ENCODE measurements at places on chromosomes 11 and 22.

DNA sequence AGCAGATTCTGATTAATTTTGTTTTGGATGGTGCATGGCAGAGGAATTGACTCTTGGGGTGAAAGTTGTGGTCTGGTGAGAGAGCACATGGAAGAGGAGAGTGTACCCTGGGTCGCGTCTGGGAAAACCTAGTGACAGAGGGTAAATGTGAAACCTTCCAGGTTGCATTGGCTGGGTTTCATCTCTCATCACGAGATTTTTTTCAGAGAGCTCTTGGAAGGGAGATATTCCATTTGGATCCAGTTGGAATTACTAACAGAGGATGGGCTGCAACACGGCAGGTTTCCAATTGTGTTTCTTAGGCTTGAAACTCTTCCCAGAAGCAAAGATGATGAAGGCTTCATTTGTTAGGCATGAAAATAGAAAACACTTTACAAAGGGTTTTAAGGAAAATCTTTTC lies 109.7 kb upstream of the MTMR2 start:
- no peaks in the 10 kb centered on the region for H3K27me3 ChIP-seq
- no peak overlapping the region for H3K4me3 ChIP-seq
- DNase-seq: no peak
- no peak overlapping the region for H3K27ac ChIP-seq
- H3K36me3 ChIP-seq: no peaks in the 10 kb centered on the region

- H3K27me3 ChIP-seq: no peaks in the 10 kb centered on the region
- no peaks in the 10 kb centered on the region for H3K4me1 ChIP-seq
- no peak overlapping the region for H3K27ac ChIP-seq
- H3K36me3 ChIP-seq: peaks cover 57% of the 10 kb centered on the region
- no peak for DNase-seq
Measured at GRCh38 chr11:18485913-18486528, 30.4 kb downstream of the LDHAL6A start.

DNA sequence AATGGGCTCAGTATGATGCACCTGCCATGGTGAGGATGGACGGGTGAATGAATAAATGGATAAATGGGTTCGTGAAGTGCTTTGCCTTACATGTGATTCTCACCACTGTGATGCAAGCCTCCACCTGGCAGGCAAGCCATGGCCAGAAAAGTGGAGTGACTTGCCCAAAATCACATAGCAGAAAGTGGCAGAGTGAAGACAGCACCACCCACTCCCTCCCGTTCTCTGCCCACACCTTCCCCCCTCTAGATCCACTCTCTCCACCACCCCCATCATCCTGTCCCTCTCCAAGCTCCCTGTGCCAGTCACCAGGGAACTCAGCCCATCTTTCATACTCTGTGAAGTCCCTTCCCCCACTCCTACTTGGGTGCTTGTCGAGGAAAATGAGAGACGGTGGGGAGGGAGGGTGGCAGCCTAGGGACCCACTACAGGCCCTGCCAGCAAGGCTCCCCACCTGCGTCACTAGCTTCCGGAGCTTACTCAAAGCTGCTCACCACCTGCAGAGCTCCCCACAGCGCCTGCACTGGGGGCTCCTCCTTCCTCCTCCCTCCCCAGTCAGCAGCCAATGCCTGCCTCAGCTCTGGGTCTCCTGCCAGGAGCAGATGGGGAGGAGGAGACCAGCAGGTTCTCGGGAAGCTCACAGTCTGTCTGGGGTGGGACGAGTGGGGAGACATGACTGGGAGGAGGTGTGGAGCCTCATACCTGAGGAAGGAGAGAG lies 82.3 kb downstream of the PDE2A start:
- no peaks in the 10 kb centered on the region for H3K27me3 ChIP-seq
- no peak overlapping the region for H3K27ac ChIP-seq
- H3K4me1 ChIP-seq: peaks cover 14% of the 10 kb centered on the region
- no peak overlapping the region for H3K4me3 ChIP-seq
- no peaks in the 10 kb centered on the region for H3K36me3 ChIP-seq

DNA sequence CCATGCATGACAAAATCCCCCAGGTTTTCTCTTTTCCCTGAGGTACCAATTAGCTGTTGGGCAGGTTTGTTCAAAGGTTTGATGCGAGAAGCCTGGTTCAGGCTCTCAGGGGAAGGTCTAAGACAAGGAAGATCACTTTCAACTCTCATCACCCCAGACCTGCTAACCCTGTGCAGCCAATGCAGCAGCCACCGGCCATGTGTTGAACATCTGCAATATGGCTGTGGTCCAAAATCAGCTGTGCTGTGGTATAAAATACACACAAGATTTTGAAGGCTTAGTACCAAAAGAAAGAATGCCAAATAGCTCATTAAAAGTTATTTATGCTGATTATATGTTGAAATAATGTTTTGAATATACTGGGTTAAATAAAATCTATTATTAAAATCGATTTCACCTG lies 58.5 kb downstream of the SMCO4 start:
- no peaks in the 10 kb centered on the region for H3K36me3 ChIP-seq
- H3K27me3 ChIP-seq: no peaks in the 10 kb centered on the region
- peaks cover 8% of the 10 kb centered on the region for H3K4me1 ChIP-seq
- no peak overlapping the region for H3K27ac ChIP-seq
- no peak overlapping the region for H3K4me3 ChIP-seq
- no peak for DNase-seq

DNA sequence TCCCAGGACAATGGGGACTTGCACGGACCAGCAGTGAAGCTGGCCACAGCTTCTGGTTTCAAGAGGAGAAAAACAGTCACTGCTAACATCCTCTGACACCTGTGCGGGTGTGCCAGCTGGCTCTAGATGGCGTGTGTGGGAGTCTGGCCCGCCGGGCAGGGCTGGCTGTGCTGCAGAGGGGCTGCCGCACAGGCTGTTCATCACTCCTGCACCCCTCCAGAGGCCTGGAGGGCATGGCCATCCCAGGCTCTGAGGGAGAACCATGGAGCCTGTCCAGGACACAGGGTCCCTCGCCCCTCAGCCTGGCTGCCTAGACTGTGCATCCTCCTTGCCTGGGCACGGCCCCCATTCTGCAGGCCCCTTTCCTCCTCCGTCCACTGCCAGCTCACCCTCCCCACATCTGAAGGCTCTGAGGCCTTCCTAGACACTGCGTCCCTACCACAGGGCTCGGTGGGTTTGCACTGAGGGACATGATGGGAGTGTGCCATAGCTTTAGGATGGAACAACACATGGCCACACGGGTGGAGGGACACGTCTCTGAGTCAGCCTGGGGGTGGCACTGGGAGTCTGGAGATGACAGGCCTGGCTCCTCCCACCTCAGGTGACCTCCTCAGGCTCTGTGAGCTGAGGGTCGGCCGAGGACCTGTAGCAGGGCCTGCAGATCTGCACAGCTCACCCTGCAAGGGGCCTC lies 42.1 kb upstream of the GNB1L start:
- H3K36me3 ChIP-seq: no peaks in the 10 kb centered on the region
- no peak overlapping the region for H3K27ac ChIP-seq
- H3K4me3 ChIP-seq: no peak overlapping the region
- no peaks in the 10 kb centered on the region for H3K27me3 ChIP-seq

DNA sequence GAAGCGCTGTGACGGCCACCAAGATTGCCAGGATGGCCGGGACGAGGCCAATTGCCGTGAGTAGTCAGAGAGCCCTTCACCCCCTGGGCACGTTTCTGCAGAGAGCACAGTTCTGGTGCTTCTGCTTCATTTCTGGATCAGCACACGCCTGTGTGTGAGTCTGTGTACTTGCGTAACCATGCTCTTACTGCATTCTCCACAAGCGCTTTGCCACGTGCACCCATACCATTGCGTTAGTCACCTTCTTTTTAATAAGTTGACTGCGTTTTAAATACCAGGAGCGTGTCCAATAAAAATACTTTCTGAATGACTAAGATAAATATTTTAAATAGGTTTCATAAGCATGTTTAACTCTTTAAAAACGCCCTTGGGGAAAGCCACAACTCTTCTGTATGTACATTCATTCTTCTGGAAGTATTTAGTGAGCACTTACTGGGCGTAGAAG lies 143.0 kb upstream of the SORL1-AS1 start:
- peak overlapping the region; percentile 33 for H3K27ac ChIP-seq
- DNase-seq: no peak
- H3K4me1 ChIP-seq: peaks cover 18% of the 10 kb centered on the region
- no peak overlapping the region for H3K4me3 ChIP-seq

DNA sequence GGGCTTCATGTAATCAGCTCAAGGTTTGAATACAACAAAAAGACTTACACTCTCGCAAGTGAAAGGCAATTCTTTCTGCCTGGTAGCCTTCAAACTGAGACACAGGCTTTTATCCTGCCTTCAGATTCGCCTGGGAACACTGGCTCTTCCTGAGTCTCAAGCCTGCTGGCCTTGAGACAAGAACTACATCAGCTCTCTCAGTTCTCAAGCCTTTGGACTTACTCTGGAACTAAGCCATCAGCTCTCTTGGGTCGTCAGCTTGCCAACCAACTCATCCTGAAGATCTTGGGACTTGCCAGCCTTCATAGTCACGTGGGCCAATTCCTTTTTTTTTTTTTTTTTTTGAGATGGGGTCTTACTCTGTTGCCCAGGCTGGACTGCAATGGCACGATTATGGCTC lies 35.7 kb upstream of the LRRC10B start:
- H3K4me1 ChIP-seq: peaks cover 6% of the 10 kb centered on the region
- no peak overlapping the region for H3K4me3 ChIP-seq
- peak overlapping the region; percentile 81 for H3K27ac ChIP-seq
- no peaks in the 10 kb centered on the region for H3K27me3 ChIP-seq

- H3K4me3 ChIP-seq: no peak overlapping the region
- no peaks in the 10 kb centered on the region for H3K27me3 ChIP-seq
- H3K27ac ChIP-seq: no peak overlapping the region
- peaks cover 18% of the 10 kb centered on the region for H3K4me1 ChIP-seq
Measured at GRCh38 chr11:71301046-71301857, 48.9 kb upstream of the SHANK2 start.

DNA sequence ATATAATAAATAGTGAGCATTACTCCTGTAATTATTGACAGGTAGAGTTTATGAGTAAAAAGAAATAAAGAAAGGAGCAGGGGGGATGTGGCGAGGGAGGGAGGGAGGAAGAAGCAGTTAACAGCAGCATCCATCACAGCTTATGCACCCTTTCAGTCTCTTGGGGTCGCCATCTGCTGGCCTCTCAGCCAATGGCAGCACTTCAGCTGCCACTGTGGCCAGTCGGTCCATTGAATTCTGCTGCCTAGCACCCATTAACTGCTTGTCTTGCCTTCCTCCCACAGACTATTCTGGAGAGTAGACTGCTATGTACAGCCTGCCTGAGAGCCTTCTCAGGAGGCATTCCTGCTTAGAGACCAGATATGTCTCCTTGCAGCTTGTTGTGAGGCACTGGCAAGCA lies 388.3 kb downstream of the TENM4 start:
- no peaks in the 10 kb centered on the region for H3K36me3 ChIP-seq
- H3K27me3 ChIP-seq: no peaks in the 10 kb centered on the region
- no peak overlapping the region for H3K4me3 ChIP-seq
- H3K4me1 ChIP-seq: no peaks in the 10 kb centered on the region
- no peak for DNase-seq

DNA sequence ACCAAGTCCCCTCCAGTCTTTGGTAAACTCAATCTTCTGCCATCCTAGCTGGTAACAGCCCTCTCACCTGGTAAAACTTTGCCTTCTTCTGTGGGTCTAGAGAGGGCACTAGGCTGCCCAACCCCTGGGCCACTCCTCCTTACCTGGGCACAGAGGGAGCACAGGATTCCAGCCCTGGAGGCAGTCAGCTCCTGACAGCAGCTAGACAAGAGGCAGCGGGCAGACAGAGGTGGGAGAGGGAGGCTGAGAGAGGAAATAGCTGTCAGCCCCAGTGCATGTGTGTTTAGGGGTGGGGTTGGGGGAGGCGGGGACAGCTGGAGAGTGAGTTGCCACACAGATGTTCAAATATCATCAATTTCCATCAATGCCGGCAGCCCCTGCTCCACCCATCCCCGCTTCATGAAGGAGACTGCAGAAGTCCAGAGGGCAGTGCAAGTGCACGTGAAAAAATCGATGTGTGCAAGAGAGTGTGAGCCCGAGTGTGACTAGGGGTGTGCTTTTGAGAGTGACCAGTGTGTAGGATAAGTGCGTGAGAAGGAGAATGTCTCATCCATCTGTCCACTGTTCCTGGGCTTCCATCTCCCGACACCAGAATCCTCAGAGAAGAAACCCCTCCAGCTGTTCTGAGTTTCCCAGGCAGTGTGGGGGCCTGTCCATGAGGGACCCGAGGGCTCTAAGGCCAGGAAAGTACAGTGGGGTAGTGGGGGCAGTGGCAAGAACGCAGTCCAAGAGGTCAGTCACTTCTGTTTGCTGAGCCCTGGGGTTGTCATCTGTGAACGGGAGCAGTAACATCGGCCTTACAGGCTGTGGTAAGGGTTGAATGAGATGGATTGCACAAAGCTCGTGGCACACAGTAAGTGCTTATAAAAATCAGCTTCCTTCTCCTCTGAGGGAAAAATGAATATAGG lies at the start of gene PTGDR2:
Gene PTGDR2, minus strand, starts transcription at position 225 of the 908 bp plus-strand sequence. CDS start 2,228 bp downstream, outside the sequence.
- no peak for DNase-seq
- no peak within 1 kb of the TSS for H3K27ac ChIP-seq
- H3K27me3 ChIP-seq: no peaks in the 10 kb centered on the region
- H3K36me3 ChIP-seq: no peaks in the 10 kb centered on the region
- H3K4me1 ChIP-seq: no peaks in the 10 kb centered on the region
- no peak within 1 kb of the TSS for H3K4me3 ChIP-seq

Data from vagina (tissue), 2 donors.